ENCODE measurements at places on chromosomes 1 and 21. TPM values are rescaled to one million over a fixed set of nuclear protein-coding genes. Genes with fewer than 3 reads are reported as not detected.
A peak's percentile ranks its signal among the peaks of the same experiment; 100 is the strongest.

The ARID4B gene
- total RNA-seq, result 46.3 TPM

The SLC44A3 gene
- 32.0 TPM for total RNA-seq

The AMPD2 gene
- total RNA-seq, result 34.0 TPM

DNA sequence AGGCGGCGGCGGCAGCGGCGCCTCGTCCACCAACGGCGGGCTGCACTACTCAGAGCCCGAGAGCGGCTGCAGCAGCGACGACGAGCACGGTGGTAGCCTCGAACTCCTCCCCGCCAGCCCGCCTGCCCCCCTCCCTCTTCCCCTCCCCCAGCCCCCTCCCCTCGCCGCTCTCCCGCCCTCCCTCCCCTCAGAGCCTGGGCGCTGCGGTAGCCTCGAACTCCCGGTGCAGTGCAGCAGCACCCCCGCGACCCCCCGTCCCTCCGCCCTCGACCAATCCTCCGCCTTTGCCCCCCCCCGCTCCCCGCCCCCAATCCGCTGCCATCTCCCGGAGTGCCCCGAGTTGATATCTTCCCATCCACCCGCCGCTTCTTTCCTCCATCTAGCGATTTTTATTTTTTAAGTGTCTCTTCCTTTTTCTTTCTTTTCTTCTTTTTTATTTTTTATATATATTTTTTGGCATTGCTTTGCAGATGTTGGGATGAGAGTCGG lies 516 bp downstream of the RCOR3 start:
- DNase-seq, result peak; percentile 34

- DNase-seq, result no peak
Measured at GRCh38 chr1:38585971-38586370, 273.6 kb downstream of the RRAGC start.

GRCh38 chr1:78292361-78292760 lies 198.4 kb upstream of the PTGFR start:
- DNase-seq, result no peak
